ENCODE measurements at places on chromosomes 3 and 15.
A peak's percentile ranks its signal among the peaks of the same experiment; 100 is the strongest.

GRCh38 chr3:29385046-29385830, 104.4 kb downstream of the RBMS3 start:
- DNase-seq: no peak

DNA sequence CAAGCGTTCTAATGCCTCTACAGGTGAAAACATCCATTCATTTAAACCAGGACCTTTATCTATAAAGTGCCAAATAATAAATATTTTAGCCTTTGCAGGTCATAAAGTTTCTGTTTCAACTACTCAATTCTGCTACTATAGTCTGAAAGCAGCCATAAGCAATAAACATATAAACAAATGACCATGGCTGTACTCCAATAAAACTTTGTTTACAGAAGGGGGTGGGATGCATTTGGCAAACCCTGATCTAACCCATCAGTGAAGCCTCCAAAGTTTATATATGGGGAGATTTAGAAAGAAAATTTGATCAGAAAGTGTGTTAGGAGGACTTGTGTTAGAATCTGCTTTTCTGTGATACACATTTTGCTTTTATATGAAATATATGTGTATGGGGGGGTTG, 161.3 kb downstream of the ZBTB20 start:
- no peak for DNase-seq

- no peak for DNase-seq
These were observed 358.4 kb upstream of the PROK2 start for GRCh38 chr3:72143322-72143721.

GRCh38 chr3:195107593-195107992, 163.4 kb downstream of the XXYLT1 start:
- DNase-seq: no peak

DNA sequence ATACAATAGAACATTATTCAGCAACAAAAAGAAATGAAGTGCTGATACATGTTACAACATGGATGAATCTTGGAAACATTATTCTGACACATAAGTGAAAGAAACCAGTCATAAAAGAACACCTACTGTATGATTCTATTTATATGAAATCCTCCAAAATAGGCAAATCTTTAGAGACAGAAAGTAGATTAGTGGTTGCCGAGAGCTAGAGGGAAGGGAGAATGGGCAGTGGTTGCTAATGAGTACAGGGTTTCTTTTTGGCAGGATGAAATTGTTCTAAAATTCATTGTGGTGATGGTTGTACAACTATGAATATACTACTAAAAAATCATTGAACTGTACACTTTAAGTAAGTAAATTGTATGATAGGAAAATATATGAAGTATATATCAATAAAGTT, 6.3 kb upstream of the LRRC58 start:
- DNase-seq: no peak

DNA sequence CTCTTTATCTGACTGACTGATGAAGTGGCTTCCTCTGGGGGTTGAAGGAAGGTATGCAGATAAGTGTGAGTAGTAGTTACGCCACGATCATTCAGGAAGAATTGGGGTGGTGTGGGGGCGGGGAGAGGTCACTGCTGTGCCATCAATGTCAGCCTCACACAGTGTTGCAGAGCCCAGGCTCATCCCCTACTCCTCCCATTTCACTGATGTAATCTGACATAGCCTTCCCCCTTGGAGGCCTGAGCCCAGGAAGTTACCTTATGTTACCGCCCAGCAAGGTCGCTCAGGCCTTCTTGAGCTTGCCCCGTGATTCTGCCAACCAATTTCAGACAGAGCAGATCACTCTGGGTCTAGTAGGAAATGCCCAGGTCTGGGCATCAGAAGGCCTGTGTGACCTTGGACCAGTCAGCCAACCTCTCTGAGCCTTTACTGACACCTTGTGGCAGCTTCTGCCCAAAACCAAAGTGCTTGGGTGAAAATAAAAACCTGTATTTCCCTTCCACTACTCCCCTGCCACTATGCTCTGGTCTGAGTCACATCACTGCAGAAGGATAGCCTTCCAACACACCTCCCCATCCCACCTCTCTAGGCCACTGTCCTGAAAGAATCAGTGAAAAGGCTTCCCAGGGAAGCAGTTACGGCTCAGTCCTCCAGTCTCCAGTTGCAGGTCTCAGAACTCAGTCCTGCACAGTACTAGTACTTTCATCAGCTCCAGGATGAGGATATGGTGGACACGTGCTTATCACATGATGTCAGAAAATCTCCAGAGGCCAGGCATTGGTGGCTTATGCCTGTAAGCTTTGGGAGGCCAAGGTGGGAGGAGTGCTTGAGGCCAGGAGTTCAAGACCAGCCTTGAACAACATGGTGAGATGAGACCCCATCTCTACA, 28.1 kb upstream of the INSYN1 start:
- no peak for DNase-seq

- peak; percentile 94 for DNase-seq
These were observed at the start of gene QRICH1 for GRCh38 chr3:49093853-49094767. QRICH1 (minus strand) TSS chr3:49094071; CDS start chr3:49077017, 17,054 bp downstream.

DNA sequence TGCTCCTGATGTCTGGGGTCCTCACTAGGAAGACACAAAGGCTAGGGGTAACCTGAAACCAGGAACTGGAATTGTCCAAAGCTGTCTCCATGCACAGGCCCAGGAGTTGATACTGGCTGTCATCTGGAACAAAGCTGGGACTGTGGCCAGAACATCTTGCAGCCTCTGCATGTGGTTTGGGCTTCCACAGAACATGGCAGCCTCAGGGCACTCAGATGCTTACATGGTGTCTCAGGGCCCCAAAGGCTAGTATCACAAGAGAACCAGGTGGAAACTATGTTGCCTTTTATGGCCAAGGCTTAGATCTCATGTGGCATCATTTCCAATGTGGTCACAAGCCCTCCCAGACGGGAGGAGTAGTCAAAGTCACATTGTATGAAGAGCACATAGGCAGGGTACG, 335.2 kb upstream of the TRIM42 start:
- no peak for DNase-seq

DNA sequence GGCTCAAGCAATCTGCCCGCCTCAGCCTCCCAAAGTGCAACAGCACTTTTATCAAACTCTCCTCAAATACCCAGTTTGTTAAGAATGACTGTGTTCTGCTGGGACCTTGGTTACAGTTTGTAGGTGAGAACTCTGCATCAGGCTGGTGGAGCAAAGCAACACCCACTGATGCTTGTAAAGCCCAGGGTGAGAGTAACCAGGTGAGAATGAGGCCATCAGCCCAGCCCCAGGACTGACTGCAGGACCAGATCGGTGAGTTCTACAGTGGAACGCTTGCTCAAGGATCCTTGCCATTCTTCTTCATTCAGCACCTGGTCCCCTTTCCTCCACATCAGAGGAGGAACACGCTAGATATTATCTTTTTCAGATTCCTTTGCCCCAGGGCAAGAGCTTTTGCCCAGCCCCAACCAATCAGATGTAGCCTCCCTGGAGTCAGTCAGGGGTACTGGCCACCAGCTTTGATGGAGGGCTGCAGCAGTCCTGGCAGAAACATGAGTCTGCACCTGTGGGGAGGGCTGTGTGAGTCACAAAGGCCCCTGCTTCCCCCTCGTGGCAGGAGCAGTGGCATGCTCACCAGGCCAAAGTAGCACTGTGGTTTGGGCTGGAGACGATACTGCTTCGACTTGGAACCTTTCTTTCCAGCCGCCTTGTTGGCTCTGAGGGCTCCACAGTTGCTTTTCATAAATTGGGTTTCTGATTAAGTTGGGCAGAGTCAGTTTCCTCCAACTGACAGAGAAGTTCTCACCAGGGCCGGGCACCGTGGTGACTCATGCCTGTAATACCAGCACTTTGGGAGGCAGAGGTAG, 3.5 kb upstream of the SHISA5 start:
- no peak for DNase-seq

- no peak for DNase-seq
These were observed 10.5 kb downstream of the CTXND1 start for GRCh38 chr15:80241508-80241907.

DNA sequence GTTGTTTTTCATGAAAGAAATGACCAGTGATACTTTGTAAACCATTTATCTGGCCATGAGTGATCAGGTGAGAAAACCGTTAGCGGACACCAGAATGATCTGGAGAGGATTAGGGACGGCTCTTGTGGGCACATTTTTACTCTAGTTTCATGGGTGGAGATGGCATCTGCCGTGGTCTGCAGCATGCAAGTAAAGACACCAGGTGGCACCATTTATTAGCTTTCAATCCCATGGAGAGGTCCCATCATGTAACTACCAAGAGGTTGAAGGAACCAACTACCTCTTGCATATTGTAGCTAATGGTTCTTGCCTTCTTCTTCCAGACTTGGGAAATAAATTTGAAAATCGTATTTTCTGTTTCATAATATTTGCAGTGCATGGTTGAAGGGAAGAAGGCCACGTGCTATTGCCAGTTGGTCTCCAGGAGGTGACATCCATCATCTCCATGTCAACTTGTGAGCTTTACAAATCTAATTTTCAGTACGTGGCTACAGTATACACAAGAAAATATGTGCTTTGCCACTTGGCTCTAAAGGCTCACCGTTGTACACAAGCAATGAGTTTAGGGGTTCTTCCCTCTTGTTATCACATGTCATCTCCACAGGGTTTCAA, 1.5 kb upstream of the MAPKBP1 start:
- DNase-seq: peak; percentile 2

- no peak for DNase-seq
These were observed 96.8 kb downstream of the BBX start for GRCh38 chr3:107619549-107619948.

DNA sequence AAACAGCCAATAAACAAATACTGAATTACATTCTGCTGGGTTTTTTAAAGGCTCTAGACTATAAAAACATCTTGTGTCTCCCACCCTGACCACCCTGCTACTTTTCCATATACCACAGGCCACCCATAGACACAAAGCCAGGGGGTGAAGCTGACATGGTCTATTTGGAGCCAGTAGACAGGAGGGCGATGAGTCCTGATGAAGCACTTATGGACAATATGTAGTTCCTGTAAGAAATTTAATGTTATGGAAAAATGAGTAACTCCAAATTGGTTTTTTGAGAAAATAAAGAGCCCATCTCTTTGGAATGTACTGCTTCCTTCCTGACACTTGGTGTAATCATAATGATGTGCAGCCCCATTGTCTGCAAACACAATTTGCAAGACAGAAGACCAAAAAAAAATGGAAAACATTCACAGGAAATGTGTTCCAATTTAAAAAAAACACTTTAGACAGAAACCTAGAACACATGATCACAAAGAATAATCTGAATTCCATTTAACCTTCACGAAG, 11.8 kb downstream of the SSR3 start:
- no peak for DNase-seq

- no peak for DNase-seq
These were observed 29.9 kb upstream of the FLNB start for GRCh38 chr3:57978316-57978715.

DNA sequence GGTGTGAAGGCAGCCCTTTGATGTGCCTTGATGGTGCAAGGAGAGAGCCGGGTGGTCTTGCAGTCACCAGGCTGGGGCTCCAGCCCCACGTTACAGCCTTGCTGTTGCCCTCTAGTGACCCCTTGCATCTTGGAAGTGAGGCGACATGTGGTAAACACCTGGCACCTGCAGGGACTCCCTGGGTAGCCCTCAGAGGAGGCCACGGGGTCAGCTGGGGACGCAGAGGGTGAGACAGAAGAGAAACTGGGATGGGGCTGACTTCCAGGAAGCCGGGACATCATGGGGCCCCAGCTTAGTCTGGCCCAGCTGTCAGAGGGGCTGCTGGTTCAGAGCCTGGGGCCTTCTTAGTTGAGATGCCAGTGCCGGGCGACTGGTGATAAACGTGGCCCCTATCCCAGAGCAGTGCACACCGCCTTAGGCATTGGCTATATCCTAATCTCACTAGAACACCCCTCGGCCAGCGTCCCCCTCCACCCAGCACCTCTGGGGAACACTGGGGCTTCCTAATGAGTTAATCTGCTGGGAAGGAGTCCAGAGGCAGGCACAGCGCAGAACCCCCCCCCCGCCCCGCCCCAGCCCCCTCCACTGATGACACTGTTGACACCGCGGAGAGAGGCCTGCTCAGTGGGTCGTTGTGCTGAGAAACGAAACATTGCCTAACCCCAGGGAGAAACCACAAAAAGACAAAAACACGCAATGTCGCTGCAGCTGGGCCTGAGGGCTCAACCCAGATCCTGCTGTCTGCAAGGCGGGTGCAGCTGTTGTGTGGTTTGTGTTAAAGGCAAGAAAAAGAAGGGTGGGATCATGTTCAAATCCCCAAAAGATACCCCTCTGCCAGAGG, 60.5 kb upstream of the KLF13 start:
- no peak for DNase-seq

DNA sequence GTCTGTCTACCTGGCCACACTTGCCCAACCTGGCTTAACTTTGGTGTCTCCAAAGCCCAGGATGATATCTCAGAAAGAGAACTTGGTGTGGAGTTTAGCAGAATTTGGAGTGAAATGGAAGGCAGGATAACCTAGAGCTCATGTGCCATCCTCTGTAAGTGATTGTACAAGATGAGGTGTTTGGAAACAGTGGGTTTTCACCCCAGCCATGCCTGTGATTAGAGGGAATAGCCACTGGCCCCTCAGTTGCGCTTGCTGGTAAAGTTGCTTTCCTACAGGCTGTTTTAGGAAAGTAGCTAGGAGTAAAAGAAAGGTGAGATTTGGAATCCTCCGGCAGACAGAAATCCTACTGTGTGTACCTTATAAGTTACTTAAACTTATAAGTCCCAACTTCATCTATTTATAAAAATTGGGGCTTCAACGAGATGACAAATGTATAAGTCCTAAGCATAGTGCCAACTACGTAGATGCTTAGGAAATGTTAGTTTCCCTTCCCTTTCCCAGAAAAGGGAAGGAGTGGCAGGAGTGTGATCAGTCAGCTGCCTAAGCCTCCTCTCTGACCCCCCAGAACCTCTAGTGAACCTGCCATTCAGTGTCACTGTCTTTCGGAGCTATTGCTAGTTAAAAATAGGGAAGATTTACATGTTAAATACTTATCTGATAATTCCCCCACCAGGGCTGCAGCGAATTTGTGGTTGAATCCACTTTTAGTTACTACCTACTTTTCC, 13.4 kb upstream of the BMF start:
- no peak for DNase-seq

DNA sequence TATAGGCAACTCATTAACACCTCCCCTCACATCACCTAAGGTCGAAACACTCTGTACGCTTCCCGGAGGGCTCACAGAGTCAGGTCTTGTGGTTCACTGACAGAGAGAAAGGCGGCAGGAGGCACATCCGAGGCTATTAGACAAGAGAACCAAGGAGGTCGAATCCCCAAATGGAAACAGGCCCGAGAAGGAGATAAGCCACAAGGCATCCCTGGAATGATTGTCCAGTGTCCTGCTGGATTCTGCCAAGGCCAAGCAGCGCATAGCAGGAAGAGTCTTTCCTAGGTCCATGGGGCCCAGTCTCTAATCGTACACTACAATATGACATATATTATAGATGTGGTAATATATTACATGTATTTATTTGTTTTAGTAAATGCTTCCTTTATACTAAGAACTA, 58.5 kb downstream of the ANXA2 start:
- DNase-seq: no peak

DNA sequence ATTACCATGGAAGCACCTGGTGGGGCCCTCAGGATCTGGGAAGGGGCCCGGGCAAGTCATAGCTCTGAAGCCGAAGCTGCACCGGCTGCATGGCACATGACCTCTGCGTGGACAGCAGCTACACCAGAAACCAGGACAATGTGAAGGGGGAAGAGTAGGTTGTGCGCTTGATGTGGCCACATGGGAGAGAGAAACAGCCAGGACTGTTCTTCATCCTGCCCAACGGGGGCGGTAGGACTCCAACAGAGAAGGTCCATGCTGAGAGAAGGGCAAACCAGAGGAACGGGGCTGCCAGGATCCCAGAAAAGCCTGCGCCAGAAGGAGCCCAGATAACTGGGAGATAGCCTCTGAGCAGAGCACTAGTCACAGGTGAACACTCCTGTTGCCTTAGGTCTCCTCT, 54.9 kb upstream of the PRR20G start:
- no peak for DNase-seq

- no peak for DNase-seq
These were observed 580 bp upstream of the MAGEF1 start for GRCh38 chr3:184712248-184713039.

Measured in NCI-H1092 (cell line).